ENCODE measurements at places on chromosomes 1 and 21.

- peaks cover 12% of the 10 kb centered on the region for H3K4me1 ChIP-seq
- H3K4me3 ChIP-seq, result no peak overlapping the region
- H3K27me3 ChIP-seq, result no peaks in the 10 kb centered on the region
- H3K27ac ChIP-seq, result peak overlapping the region; percentile 89
- no peaks in the 10 kb centered on the region for H3K36me3 ChIP-seq
These were observed 1.4 kb downstream of the ACADM start for GRCh38 chr1:75725861-75726361.

- no peaks in the 10 kb centered on the region for H3K27me3 ChIP-seq
- H3K36me3 ChIP-seq, result no peaks in the 10 kb centered on the region
- no peak overlapping the region for H3K4me3 ChIP-seq
- no peaks in the 10 kb centered on the region for H3K4me1 ChIP-seq
- DNase-seq, result no peak
These were observed 23.3 kb downstream of the SH3BP5L start for GRCh38 chr1:248802454-248802853.

DNA sequence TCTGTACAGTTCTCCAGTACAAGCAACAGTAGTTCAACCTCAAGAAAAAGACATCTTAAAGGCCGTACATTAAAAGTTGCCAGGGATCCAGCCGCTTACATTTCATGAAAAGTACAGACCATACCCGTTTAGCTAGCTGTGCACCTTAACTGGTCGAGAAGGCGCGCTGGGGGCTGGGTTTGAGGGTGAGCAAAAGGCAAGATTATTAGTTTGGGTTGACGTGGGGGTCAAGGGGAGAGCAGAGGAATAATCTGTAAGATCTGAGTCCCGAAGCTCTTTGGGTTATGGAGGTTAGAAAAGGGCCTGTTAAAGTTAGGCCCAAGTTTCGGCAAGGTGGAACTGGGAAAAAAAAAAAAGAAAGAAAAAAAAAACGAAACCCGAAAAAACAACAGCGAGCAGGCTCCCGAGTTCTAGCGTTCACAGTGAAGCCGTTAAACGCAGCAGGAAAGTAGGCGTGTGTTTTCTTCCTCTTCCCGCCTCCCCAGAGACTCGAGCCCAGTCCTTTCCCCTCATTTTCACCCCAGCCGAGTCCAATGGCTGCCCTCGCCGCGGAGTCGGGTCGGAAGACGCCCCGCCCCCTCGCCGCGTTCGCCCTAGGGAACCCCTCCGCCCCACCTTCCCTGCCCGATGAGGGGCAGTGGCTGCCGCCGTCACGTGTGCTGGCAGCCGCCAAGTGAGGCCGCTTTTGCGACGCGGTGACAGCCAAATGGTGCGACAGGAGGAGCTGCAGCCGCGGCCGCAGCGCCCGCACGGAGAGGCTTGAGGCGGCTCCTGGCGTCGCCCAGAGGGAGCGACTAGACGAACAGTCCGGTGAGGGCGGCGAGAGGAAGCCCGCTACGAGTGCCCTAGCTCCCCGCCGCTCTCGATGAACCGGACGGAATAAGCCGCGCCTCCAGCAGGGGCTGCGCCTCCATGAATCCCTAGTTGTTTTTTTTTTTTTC is at the start of gene PKN2:
Gene PKN2, plus strand, starts transcription at position 733 of the 941 bp plus-strand sequence. CDS start 308 bp downstream, outside the sequence.
- DNase-seq, result peak; percentile 97
- peak within 1 kb of the TSS; percentile 89 for H3K27ac ChIP-seq
- H3K27me3 ChIP-seq, result no peaks in the 10 kb centered on the region
- H3K36me3 ChIP-seq, result no peaks in the 10 kb centered on the region
- H3K4me1 ChIP-seq, result peaks cover 18% of the 10 kb centered on the region
- peak within 1 kb of the TSS; percentile 91 for H3K4me3 ChIP-seq

GRCh38 chr1:173505391-173505790 is 28.3 kb downstream of the PRDX6 start:
- no peak for DNase-seq
- H3K36me3 ChIP-seq, result no peaks in the 10 kb centered on the region
- no peak overlapping the region for H3K4me3 ChIP-seq
- no peaks in the 10 kb centered on the region for H3K4me1 ChIP-seq
- H3K27me3 ChIP-seq, result no peaks in the 10 kb centered on the region
- H3K27ac ChIP-seq, result no peak overlapping the region

DNA sequence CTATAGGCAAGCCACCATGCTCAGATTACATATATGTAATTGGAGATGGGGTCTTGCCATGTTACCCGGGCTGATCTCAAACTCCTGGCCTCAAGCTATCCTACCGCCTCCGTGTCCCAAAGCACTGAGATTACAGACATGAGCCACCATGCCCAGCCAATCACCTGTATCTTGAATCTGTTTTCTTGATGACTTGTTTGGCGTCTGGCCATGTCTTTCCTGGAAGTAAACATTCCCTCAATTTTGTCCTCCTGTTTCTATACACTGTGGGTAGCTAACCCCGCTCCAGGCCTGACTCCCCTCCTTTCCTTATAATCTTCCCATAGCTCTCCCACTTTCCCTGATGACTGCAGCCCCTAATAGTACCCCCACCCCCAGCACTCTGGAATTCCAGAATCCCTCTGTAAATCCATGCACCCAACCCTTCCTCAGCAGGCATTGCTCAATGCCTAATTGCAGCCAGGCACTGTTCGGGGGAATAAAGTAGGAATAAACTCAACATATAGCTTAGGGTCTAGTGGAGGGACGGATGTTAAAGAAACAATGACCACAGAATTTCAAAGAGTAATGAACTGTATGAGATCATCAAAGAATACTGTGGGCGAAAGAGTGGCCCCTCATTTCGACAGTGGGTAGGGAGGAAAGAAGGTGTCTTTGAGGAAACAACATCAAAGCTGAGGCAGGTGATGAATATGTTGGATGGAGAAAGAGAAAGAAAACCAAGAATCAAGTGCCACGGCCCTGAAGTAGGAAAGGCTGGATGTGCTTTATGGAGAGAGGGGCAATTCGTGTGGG is 161.5 kb downstream of the ADSS2 start:
- H3K36me3 ChIP-seq, result no peaks in the 10 kb centered on the region
- H3K27me3 ChIP-seq, result no peaks in the 10 kb centered on the region
- H3K4me1 ChIP-seq, result no peaks in the 10 kb centered on the region

- no peaks in the 10 kb centered on the region for H3K27me3 ChIP-seq
- H3K4me1 ChIP-seq, result no peaks in the 10 kb centered on the region
- H3K36me3 ChIP-seq, result no peaks in the 10 kb centered on the region
These were observed 24.3 kb downstream of the EBNA1BP2 start for GRCh38 chr1:43147625-43148327.

DNA sequence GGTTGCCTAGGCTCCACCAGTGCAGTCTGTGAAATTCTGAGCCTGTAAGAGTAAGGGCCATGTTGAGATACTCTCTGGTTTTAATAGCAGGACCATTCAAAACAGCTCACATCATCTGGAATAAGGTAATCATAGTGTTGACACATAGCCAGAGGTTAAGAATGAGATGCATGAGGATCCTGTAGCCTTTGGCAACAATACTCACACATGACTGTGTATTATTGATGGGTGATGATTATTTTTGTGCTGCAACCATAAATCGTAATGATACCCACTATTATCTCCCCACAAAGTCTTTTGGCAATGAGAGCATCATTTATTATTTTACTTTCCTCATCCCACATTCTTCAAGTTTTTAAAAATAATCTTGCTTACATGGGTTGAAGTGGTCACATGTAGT is 35.5 kb downstream of the KCNK2 start:
- H3K27ac ChIP-seq, result no peak overlapping the region
- no peak overlapping the region for H3K4me3 ChIP-seq

- no peaks in the 10 kb centered on the region for H3K27me3 ChIP-seq
- no peaks in the 10 kb centered on the region for H3K4me1 ChIP-seq
- H3K27ac ChIP-seq, result no peak overlapping the region
- H3K36me3 ChIP-seq, result no peaks in the 10 kb centered on the region
- no peak for DNase-seq
These were observed 86.9 kb upstream of the KCNE2 start for GRCh38 chr21:34276711-34277425.

GRCh38 chr1:113515498-113515897 is 125.2 kb downstream of the MAGI3 start:
- no peaks in the 10 kb centered on the region for H3K36me3 ChIP-seq
- H3K4me3 ChIP-seq, result no peak overlapping the region
- H3K4me1 ChIP-seq, result no peaks in the 10 kb centered on the region
- no peak for DNase-seq

DNA sequence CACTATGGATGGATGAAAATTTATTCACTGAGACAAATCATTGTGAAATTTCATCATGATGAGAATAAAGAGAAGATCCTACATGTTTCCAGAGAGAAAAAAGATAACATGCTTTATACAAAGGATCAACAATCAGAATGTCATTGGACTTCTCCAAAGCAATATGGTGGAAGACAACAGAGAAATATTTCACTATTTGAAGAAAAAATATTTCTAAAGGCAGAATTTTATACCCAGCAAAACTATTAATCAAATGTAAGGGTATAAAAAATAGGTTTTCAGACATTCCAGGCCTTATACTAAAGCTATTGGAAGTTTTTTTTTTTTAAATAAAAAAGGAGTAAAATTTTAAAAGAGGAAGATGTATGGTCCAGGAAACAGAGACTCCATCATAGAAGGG is 100.6 kb upstream of the OLIG2 start:
- no peaks in the 10 kb centered on the region for H3K27me3 ChIP-seq
- H3K4me3 ChIP-seq, result no peak overlapping the region
- no peaks in the 10 kb centered on the region for H3K4me1 ChIP-seq
- H3K36me3 ChIP-seq, result no peaks in the 10 kb centered on the region

GRCh38 chr1:26468911-26469310 is 3.3 kb upstream of the HMGN2 start:
- H3K4me1 ChIP-seq, result peaks cover 22% of the 10 kb centered on the region
- no peak overlapping the region for H3K27ac ChIP-seq
- no peak overlapping the region for H3K4me3 ChIP-seq
- H3K27me3 ChIP-seq, result no peaks in the 10 kb centered on the region

- no peak for DNase-seq
- H3K36me3 ChIP-seq, result no peaks in the 10 kb centered on the region
- H3K27me3 ChIP-seq, result peaks cover 3% of the 10 kb centered on the region
These were observed 176.4 kb downstream of the ETS2 start for GRCh38 chr21:38982096-38982495.

DNA sequence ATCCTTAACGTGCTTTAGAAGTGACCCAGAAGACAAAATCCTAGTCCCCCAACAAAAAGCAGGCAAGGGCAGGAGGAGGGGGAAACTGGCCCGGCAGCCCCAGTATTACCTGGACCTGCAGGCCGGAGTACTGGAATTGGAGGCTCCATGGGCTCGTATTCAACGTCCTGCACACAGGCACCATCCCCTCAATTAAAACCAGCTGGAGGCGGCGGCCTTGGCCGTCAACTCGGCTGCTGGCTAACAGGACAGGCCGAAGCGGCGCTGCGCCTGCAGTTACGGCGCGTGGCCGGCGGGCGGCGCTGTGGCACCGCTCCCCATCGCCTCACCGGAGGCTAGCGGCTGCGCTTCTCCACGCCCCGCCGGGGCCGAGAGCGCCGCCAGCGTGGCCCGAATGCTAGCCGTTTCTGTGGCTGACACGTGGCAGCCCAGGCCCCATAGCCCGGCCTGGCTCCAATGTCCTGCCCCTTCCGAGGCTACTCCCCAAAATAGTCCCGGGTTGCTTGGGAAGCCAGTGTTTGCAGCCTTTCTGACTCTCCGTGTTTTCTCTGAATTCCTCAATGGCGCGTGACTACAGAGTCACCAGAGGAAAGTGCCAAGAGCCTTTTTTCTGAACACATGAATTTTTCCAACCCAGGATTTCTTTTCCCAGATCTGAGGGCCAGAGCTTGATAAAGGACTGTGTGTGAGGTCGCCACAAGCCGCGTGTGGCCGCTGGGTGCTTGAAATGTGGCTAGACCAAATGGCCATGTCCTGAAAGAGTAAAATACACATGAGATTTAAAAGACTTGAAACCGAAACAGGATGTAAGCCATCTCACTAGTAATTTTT is 82.5 kb downstream of the HHIPL2 start:
- H3K4me3 ChIP-seq, result peak overlapping the region; percentile 86
- peak overlapping the region; percentile 64 for H3K27ac ChIP-seq
- H3K4me1 ChIP-seq, result peaks cover 5% of the 10 kb centered on the region

GRCh38 chr1:200981278-200981677 is 42.2 kb downstream of the KIF21B start:
- no peak overlapping the region for H3K27ac ChIP-seq
- no peak overlapping the region for H3K4me3 ChIP-seq
- H3K4me1 ChIP-seq, result no peaks in the 10 kb centered on the region
- H3K36me3 ChIP-seq, result peaks cover 95% of the 10 kb centered on the region
- no peaks in the 10 kb centered on the region for H3K27me3 ChIP-seq

DNA sequence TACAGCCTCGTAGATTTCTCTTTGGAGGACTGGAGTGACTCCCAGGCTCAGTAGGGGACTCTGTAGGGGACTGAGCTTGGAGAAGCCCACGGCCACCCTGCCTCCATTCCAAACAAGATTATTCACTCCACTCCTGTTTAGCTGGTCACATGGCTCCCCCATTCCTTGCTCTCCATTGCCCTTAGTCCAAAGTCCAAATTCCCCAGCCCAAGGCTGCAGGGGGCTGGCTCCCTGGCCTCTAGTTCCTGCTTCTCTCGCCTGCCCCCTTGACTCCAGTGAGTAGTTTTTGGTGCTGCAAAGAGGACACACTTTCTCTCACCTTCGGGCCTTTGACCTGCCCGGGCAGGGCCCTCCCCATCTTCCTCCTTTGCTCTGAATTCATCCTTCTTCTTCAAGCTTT is 403.3 kb downstream of the KIF26B start:
- H3K27me3 ChIP-seq, result no peaks in the 10 kb centered on the region
- no peaks in the 10 kb centered on the region for H3K36me3 ChIP-seq
- H3K4me1 ChIP-seq, result no peaks in the 10 kb centered on the region
- no peak overlapping the region for H3K4me3 ChIP-seq
- DNase-seq, result no peak
- no peak overlapping the region for H3K27ac ChIP-seq

DNA sequence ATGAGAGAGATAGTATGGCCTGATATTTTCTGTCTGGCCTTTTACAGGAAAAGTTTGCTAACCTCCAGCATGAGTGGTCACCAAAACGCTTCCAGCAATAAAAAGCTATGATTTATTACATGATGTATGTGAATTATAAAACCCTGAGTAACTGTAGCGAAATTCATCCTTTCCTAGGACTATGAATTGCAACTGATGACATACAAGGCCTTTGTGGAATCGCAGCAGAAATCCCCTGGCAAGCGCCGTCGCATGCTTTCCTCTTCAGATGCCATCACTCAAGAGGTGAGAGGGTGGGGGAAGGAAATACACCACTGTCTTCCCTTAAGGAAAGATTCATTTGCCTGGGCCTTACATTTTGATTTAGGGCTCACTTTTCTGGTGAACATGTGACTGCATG is 117.9 kb downstream of the MACF1 start:
- H3K4me1 ChIP-seq, result peaks cover 3% of the 10 kb centered on the region
- no peak overlapping the region for H3K27ac ChIP-seq
- DNase-seq, result no peak
- no peak overlapping the region for H3K4me3 ChIP-seq
- H3K27me3 ChIP-seq, result no peaks in the 10 kb centered on the region
- peaks cover 49% of the 10 kb centered on the region for H3K36me3 ChIP-seq

DNA sequence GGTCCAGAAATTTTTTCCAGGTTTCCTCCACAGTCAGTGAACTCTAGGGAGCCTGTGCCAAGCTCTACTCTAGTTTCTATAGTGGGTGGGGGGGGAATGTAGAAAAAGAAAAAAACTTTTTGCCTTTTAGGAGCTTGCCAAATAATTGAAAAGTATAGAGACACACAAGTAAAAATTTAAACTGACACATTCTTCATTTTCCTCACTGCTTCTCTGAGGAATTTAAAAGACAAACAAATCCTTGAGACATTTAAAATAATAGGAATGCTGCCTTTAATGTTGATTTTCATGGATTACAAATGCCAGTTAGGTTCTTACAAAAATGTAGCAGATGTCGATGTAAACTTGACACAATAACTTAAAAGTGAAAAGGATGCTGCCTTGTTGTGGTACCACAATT is 241.9 kb downstream of the DNM3 start:
- no peaks in the 10 kb centered on the region for H3K27me3 ChIP-seq
- H3K36me3 ChIP-seq, result no peaks in the 10 kb centered on the region
- no peak for DNase-seq
- no peak overlapping the region for H3K27ac ChIP-seq
- no peaks in the 10 kb centered on the region for H3K4me1 ChIP-seq
